Iris pigment epithelial cell (primary cell): ENCODE measurements at places on chromosomes 4 and X.

DNA sequence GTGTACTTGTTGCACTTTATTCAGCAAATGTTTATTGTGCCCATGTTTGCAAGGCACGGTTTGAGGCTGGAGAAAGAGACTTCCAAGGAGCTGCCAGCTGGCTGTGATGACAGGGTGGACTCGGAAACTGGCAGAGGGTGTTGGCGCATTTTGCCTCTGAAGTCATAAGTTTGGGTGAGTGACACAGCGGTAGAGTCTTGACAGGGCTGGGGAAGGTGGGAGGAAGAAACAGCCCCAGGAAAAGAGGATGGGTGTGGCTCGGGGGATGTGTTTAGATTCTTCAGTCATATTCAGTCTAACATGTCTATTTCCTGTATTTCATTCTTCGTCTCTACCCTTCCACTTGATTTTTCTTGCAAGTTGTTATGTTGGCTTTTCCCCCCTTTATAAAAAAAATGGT lies 77.0 kb upstream of the STOX2 start:
- DNase-seq: no peak

DNA sequence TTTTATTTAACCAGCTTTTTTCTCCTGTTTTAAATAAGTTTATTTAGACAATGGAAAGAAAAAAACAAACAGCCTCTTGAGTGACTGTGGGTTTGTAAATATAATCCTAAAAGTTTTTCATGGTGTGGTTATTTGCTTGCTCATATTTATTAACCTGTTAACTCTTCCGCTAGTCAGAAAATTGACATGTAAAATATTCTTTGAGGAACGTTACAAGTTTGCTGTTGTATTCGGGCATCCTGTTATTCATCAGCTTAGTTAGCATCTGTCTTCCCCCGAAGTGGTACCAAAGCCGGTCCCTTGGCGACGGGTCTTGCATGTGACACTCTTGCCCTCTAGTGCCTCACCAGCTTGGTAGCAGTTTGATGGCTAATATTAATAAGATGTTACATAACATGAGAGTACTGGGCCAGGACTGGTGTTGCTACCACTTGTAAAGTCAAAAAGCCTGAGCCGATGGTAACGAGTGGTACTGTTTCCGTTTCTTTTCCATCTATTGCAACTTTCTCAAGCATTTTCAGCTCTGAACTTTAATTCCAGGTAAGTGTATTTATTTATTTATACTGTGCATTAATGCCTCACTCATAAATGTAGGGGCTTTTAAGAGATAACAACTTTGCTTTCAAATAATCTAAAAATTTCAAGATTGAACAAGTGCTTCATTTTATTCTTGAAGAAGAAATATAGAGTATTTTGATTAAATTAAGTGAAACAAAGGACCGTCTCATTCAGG lies at the start of gene NDST3:
TSS of gene NDST3 (plus strand) at position 434 of the 733 bp plus-strand sequence. CDS start 19,425 bp downstream, outside the sequence.
- DNase-seq: peak; percentile 55

GRCh38 chr4:25062098-25062497 lies 31.4 kb upstream of the LGI2 start:
- no peak for DNase-seq

- DNase-seq: no peak
Observed at GRCh38 chrX:14291666-14292500, 237.5 kb upstream of the GLRA2 start.

GRCh38 chr4:8167815-8168214 lies 9.2 kb upstream of the ABLIM2 start:
- peak; percentile 44 for DNase-seq

GRCh38 chr4:150971901-150972300 lies 43.2 kb downstream of the LRBA start:
- no peak for DNase-seq
